Cerebellar nuclear complex (tissue), 1 donor: ENCODE measurements at places on chromosomes 3 and 15.

DNA sequence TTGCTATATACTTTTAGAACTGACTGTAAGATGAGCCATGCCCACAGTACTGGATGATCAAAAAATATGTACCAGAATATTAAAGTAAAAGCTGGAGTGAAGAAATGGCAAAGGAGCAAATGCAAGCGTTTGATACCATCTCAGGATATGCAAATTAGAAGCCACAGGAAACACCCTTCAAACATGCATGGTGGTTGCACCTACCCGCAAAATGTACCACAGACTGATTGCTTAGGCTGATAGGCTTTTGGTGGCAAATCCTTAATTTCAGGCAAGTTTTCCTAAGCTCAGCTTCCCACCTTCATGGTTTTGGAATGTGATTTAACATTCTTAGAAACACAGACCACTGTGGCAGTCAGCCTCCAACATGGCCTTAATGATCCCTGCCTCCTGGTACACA is 149.0 kb downstream of the PDZRN3 start:
- DNase-seq = no peak

DNA sequence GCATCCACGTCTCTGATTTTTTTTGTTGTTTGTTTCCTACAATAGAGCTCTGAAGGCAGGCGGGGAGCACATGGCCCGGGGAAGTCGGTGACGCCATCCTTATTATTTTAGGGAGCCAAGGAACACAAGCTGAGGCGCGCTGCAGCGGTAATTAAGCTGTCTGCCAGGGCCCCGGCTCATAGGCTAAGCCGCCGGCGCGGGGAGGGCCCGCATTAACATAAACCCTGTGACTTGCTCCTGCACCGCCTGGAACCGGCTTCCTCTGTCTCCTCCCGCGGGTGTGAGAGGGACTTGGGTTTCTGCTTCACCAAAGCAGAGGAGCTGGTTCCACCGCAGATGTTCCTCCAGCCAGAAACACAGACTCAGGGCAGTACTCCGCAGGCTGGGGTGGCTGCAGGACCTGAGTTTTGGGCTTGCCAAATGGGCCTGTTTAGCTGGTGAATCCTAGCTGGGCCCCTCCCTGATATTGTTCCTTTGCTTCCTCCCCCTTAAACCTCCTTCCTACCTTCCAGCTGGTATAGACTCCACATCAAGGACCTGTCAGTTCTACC is 25.3 kb downstream of the ANP32A start:
- DNase-seq = peak; percentile 91

- no peak for DNase-seq
Observed at GRCh38 chr15:36329592-36329991, 249.8 kb upstream of the CDIN1 start.

DNA sequence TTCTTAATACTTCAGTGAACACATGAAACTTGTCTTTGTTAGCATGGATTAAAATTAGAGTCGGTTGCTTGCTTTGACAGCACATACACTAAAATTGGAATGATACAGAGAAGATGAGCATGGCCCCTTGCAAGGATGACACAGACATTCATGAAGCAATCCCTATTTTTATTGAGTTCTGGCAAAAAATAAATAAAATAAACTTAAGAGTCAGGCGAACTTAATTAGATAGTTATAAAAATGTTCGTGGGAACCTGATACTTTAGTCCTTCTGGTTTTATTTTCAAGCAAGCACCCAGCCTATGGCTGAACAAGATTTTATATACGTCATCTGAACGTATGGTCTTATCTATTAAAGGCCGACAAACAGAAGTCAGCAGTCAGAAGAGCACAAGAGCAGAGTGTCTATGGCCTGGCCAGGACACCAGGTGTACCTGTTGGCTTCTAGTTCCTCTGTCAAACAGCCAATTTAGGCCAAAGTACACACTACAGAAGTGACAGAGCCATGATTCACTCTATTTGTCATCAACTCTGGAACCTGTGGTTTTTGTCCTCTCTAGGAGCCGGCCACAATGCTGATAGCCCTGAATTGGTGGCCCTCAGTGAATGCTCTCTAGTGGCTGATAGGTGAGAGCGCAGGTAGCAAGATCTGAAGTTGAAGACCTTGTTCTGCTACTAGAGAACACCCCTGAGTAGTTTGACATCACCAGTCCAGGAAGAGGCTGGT is 64.3 kb downstream of the LEO1 start:
- DNase-seq = no peak

DNA sequence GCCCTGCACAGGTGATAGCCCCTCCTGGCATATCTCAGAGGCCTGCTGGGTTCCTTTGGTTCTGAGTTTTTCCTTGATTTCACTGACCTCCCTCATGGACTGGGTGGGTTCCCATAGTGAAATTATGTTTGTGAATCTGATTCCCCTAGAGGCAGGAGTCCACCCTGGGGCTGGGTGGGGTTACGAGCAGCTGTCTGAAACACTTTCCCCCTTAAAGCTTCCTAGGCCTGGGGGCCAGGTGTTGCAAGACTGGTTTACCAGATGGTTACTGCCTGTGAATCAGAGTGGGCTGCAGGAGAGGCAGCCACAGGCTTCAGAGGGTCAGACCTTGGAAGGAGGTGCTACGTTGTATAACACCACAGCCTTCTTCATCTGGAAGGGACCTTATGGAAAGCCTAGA is 34.3 kb downstream of the IL20RB start:
- no peak for DNase-seq

DNA sequence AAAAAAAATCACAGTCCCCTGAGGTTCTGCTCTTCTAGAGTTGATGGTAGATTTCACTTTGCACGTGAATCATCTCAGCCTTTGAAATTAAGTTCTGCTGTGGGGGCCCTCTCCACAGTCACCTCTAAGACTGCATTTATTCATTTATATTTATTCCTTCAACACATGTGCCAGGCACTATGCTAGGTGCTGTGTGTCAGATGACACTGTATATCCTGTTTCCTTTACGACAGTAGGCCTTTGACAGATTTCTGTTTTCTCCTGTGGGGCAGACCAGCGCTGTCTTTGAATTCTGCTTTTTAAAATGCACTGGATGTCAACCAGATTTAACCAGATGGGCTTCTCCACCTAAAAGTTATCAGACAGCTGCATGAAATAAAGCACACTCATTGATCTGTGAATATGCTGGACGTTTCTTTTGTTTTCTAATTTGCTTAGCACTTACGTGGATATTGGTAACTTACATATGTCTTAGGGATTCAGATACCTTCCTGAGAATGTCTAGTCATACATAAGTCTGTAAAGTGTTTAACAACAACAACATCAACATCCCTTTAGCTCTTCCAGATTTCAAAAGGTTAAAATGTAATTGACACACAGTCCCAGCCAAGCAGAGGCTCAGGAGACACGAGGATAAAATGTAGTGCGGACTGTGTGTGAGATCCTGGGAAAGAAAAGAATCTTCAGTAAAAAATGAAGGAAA is 525.5 kb upstream of the MCTP2 start:
- no peak for DNase-seq

GRCh38 chr3:61066800-61067199 is 184.5 kb downstream of the FHIT start:
- no peak for DNase-seq

DNA sequence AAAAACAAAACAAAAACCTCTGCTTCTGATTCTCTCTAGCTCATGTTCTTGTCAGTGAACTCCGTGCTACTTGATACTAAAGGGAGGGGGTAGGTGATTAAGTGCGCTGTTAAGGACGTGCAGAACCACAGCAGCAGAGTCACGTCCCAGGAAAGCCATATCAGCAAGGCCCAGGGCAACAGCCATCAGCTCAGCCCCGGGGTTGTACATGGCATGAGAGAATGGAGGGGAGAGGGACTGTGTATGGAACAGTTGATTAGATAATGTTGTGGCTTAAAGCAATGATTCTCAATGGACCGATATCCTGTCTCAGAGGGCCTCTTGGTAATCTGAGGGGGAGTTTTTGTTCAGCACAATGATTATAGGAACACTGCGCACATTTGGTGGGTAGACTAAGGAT is 27.6 kb downstream of the C2CD4A start:
- no peak for DNase-seq
